Central memory CD4-positive, alpha-beta T cell (primary cell): ENCODE measurements at places on chromosomes 2 and 18.

- DNase-seq, result no peak
Measured at GRCh38 chr2:184921676-184922075, 323.3 kb downstream of the ZNF804A start.

- DNase-seq, result no peak
Measured at GRCh38 chr2:134581877-134582546, 136.8 kb downstream of the TMEM163 start.

- no peak for DNase-seq
Measured at GRCh38 chr2:218031261-218031660, 28.5 kb upstream of the TNS1 start.

DNA sequence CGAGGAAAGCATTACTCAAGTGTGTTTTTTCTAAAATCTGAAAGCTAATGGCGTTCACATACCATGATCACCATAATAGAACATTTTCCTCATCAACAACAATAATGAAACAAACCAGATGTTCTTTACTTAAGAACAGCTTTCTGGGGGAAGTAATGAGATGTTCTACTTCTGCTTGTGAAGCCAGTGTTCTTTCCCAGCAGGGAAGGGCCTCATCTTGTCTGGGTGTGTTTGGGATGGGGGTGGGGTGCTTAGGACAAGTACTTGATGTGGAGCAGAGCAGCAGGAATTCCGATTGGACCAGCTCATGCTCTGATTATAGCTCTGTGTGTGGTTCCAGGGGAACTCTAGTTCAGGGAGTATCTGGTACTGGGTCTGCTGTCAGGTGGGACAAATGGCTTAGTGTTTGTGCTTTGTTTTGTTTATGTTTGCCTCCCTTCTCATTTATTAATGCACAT, 163.0 kb upstream of the NOSTRIN start:
- no peak for DNase-seq

DNA sequence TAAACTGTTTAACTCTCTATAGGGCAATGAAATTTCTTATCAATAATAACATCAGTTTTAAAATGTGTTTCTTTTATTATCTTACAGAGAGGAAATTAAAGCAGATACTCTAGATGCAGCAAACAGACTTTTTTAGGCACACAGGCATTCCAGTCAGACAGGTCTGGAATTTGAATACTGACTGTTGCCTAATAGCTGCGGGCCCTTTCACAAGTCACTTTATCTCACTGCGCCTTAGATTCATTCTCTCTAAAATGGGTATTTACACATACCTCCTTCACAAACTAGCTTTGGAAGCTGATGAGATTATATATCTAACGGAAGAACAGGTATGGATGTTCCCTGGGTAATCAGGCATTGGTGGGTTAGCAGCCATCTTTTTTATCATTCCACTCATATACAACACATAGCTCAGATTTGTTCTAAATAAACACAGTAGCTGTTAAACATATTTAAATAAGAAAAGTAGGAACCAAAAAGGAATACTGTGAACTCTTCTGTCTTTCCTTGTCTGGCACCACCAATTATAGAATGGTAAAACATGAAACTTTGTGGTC, 104.2 kb downstream of the LRP2 start:
- DNase-seq, result no peak

DNA sequence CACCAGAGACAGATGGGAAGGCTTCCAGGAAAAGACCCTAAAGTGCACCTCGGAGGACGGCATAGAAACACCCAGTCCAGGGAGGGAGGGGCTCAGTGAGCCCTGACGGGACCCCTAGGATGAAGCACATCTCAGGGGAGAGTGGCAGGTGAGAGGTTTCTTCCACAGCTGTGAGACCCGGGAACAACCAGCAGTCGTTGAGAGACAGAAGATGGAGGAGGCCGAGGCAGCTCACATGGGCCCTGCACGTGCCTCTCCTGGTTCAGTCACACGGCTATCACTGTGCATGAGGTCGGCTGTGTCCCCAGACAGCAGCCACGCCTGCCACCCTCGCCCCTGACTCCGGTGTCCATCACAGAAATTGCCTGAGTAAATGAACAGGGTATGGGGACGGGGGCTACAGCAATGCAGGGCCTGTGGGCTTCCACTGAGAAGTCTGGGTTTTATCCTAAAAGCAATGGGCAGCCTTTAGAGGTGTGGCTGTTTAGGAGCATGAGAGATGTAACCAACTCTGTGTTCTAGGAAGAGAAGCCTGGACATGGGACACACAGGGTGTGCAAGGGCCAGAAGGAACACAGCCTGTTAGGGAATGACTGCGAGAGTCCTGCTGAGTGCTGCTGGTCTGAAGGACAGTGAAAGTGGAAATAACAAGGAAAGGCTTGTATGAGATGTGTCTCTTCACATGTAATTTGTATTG, 102.0 kb downstream of the TMEM18 start:
- no peak for DNase-seq

DNA sequence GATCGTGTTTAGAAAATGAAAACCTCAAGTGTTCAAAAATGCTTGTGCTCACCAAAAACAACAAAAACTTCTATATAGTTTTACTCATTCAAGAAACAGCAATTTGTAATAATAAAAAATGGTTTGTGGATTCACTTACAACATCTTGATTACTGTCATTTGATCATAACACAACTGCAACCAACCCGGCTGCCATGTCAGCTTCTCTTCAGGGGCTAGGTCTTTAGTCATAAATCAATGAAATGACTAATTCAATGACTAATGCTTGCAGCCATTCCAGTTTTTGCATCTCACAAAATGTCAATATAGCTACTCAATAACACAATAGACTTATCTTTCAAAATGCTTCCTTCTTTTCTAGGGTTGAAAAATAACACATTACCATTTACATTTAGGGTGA, 128.0 kb downstream of the OLA1 start:
- no peak for DNase-seq

DNA sequence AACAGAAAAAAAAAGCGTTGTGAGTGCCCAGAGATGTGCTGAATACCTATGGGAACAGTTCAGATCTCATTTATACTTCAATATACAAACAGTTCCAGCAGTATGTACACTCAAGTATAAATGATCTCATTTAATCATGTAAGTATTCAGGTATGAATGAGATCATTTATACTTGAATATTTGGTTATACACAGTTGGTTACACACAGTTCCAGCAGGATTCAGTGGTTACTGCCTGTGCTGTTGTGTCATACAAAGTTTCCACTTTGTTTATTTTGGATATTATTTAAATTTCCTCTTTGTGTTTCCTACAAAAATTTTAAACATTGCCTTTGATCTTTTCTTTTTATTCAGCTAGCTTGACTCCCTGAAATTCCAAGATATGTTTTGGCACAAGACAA, 293.5 kb upstream of the SLC39A10 start:
- DNase-seq, result no peak

DNA sequence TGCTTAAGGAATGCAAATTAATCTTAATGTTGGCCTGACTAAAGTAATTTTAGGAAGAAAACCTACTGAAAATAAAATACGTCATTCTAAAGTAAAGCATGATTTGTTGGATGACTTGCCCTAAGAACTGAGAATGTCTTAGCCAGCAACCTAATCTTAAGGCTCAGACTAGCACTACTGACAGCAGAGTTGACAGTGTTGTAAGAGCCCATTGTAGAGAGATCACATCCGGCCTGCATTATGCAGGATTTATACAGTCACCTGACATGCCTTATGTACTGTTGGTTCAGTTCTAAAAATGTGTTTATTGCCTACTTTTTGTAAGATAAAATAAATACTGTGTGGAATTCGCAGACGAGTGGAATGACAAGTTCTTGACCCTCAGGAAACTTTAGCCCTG, 82.3 kb downstream of the TMEM185B start:
- no peak for DNase-seq

- no peak for DNase-seq
Measured at GRCh38 chr2:229445019-229445418, 173.9 kb upstream of the PID1 start.

DNA sequence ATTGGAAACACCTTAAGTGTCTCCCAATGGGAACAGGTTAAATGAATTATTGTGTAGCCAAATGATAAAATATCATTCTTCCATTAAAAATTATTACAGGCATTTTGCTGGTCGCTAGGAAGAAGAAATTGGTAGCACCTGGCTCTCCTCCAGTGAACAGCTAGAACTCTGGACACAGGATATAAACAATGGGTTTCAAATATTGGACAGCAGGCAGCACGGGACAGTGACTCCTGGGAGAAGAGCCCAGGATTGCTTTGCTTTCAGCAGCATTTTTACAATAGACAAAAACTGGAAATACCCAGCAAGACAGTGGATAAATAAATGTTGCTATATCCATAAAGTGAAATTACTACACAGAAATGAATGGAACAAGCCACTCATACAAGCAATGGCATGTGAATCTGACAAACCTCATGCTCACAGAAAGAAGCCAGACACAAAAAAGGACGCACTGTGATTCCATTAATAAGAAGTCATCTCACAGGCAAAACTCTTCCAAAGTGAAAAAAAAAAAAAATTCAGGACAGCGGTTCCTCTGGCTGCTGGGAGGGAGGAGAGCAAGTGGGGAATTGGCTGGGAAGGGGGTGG, 50.5 kb downstream of the LAMA1 start:
- DNase-seq, result no peak

- no peak for DNase-seq
Measured at GRCh38 chr2:23599006-23599405, 214.0 kb downstream of the KLHL29 start.

GRCh38 chr2:201975434-201975833, 58.2 kb upstream of the FZD7 start:
- DNase-seq, result no peak

DNA sequence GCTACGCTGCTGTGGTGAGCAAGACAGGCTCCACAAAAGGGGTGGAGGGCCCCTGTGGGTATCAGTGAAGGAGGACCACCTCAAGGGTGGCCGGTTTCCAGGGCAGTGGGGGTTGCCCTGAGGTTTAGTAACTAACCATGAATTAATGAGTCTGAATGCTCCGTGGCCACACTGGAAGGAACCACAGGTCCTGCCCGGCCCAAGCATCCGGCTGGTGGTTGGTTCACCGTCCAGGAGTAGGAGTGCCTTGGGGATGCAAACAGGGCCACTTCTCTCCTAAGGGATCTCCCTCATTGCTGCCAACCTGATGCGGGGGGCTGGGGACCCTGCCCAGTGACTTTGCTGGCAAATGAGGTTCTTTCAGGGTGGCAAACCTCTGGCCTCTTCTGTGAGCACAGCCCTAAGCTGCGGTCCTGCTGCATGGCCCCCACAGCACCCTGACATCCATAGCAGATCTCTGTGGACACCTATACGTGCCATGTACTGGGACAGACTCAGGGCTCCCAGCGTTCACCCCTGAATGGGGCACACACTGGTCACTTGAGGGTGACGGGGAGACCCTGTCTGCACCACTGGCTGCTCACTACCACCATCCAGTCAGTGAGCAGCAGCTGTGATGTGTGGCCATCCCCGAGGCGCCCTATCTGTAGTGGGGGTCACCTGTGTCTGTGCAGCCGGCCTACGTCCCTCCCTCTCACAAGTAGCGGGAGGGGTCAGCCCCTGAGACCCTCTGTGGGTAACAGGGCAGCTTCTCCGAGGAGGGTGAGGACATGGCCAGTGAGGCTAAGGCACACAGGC, 41.6 kb downstream of the HS6ST1 start:
- DNase-seq, result no peak
